A172 (cell line): ENCODE measurements at places on chromosomes 7 and 10.

DNA sequence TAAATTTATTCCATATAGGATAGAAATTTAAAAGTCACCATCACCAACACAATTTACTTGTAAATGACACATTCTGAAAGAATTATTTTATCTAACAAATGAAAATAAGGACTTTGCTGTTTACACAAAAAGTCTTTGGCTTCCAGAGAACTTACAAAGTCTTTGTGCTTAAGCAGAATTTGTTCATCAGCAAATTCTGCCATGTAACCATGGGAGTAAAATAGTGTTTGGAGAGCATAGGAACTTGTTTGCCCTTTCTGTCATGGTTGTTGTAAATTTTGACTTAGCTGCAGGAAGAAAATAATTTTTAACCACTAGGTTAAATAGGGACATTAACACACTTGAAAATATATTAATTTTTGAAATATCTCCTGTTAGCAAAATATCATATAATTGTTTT lies 15.2 kb downstream of the FGL2 start:
- DNase-seq = no peak

GRCh38 chr10:17814973-17815372 lies 5.8 kb downstream of the MRC1 start:
- DNase-seq = no peak

- DNase-seq = no peak
These were observed 59.8 kb downstream of the SLC25A40 start for GRCh38 chr7:87816389-87816788.

- DNase-seq = no peak
These were observed 33.6 kb upstream of the VSIR start for GRCh38 chr10:71806704-71807556.

- peak; percentile 46 for DNase-seq
These were observed 13.2 kb upstream of the ITPRID1 start for GRCh38 chr7:31500656-31501055.

DNA sequence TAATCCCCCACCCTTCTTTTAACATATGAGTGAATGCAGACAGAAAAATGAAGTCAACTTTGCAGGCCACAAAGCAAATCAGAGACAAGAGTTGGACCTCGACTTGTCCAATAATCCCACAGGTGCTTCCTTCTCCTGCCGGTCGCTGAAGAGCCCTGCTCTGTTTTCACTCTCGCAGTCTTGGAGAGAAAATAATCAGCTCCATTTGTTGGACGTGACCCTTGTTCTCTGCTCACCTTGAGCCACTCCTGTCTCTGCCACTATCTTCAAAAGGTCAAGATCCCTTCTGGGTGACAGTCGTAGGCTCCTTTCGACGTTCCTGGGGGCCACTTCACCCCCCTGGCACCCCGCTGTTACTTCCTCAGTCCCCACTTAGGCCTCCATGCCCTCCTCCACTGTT lies 2.8 kb upstream of the KLF6 start:
- DNase-seq = no peak

GRCh38 chr10:3455385-3456334 lies 283.1 kb upstream of the PITRM1 start:
- DNase-seq = peak; percentile 21

DNA sequence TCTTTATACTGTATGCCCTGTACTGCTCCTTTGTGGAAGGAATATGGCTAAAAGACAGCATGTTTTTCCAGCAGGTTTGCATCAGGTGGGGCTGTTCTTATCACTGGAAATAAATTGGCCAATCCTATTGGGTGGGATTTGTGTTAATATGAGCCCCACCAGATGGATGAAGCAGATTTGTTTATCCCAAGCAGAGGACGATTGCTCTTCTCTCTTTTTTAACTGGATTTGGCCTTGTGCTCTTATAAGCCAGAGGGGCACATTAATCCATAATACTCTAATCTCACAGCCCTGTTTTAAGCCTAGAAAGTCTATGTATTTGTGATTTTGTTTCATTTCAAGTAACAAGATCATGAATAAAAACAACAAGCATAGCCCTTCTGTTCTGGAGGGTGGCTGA lies 240.1 kb upstream of the ADARB2 start:
- no peak for DNase-seq

- DNase-seq = no peak
These were observed 243.6 kb downstream of the FOXP2 start for GRCh38 chr7:114658216-114658615.

GRCh38 chr10:132360766-132361447 lies 28.9 kb downstream of the LRRC27 start:
- DNase-seq = no peak

DNA sequence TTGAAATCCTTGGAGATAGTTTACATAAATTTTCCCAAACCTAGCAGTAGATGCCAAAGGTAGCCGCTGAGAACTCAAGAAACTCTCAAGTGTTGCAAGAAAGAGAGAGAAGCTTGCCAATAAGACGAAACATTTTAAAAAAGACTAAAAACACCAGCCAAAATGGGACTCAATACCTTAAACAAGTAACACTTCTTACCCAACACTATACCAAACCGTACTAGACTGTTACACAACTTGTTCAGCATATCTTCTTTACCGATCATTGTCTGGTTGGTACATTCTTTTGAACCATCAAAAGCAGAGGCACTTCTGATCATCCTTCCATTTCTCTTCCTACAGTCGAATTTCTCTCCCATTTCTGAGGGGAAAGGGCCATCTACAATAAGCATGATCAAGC lies 4.8 kb upstream of the PTPN12 start:
- DNase-seq = no peak
